Stimulated activated CD8-positive, alpha-beta memory T cell treated with anti-CD3 and anti-CD28 coated beads, Interleukin-4, amount 100 ng/mL, for 1 hour (primary cell): ENCODE measurements at places on chromosomes 5 and 9.

DNA sequence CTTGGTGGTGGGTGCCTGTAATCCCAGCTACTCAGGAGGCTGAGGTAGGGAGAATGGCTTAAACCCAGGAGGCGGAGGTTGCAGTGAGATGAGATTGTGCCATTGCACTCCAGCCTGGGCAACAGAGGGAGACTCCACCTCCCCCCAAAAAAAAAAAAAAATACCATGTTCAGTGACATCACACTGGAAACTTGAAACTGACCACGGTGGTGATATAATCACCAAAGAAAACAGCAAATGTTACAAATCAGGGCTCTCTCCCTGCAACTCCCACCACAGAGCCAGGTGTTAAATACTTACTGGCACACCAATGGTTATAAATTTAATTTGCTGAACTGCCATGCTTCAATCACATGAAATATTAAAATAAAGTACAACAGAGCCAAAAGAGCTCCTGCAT, 81.4 kb downstream of the ZNF608 start:
- DNase-seq: no peak

DNA sequence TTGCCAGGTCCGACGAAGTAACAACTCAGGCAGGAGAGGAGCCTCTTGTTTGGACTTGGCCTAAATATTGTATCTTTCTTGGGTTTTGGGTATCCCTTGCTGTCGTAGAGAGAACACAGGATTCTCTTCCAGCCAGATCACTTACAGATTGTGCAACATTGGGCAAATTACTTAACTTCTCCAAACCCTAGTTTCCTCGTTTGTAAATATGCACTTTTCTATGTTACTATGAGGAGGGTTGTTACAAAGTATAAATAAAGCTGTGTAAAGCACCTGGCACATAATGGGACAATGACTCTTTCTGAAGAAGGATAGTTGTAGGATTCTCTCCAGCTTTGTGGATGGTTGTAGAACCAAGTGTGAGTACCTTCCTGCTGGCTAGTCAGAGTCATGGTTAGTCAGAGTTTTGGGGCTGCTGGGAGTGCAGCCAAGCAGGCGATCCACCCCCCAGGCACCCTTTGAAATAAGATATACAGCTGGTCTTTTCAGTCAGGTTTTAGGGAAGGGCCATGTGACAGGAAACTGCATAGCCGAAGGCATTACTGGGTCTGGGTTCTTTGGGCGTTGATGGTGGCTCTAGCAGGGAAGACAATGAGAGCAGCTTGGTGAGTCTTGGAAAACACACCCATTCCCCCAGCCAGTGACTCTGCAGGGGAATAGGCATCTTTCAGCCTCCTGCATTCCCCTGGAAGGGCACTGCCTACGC, 49.9 kb upstream of the GDNF start:
- no peak for DNase-seq

GRCh38 chr9:126147186-126147935, 179.3 kb upstream of the MVB12B start:
- no peak for DNase-seq

- DNase-seq: no peak
Measured at GRCh38 chr9:114571391-114571790, 16.2 kb upstream of the ATP6V1G1 start.

DNA sequence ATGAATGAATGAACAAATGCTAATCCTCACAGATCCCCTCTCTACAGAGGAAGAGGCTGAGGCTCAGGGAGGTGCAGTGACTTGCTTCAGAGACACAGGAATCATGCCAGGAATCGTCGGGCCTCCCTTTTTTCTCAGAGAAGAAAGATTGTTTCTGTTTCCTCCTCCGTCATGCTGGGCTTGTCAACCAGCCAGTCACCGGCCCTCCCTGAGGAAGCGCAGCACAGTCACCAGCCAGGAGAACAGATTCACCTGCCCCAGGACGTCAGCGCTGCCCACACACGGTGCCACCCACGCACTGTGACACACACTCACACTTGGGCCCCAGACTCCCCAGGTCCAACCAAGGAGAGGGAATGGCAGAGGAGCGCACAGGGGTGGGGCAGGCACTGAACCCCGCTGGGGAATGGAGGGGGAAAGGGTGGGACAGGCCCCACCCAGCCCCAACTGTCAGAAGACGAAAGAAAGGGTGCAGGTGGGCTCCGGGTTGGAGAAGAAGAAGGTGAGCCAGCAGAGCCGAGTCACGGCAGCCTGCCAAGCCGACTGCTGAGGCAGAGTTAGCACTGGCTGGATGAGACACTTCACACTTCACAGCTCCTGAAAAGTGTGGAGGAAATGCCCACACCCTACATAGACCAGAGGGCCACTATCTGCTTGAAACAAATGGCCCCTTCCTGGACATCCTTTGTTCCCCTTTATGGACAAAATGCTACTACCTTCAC, 13.8 kb upstream of the ERGIC1 start:
- no peak for DNase-seq
